ENCODE measurements at places on chromosomes 6 and 20.

DNA sequence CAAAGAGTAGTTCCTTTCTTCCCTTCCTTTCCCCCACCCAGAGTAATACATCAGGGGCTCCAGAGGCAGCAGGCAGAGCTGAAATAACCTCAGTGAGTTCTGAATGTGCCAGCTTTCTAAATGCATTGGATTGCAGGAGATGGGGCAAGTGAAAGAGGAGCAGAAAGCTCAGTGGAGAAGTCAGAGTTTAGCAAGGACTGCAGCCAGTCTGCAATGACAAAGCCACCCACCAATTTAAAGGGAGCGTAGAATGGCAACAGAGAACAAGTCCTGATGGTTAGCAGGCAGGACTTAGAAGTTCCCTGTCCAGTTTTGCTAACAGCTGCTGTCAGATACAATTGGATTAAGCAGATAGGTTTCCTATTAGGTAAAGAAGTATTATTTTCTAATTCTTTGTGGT lies 203.4 kb upstream of the RIN2 start:
- no peak for DNase-seq

DNA sequence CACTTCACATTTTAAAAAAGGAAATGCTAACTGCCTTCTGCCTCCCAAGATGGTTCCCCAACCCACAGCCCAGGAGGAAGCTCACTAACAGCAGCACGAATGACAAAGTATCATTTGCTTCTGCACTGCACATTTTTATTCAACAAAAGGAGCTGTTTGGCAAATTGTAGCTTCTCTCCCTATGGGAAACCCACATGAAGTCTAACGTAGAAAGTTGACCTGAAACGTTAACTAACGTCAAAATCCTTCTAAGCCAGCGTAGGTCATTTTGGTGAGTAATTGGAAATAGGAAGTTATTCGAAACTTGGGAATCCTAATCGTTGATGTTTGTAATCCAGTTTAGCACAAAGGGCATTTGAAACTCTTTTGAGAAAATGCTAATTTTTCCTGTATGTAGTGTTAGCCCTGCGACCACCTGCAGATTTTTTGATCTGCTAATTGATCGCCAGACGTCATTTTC lies 2.9 kb downstream of the SALL4 start:
- no peak for DNase-seq

GRCh38 chr6:31651602-31652191 lies 764 bp downstream of the BAG6 start:
- DNase-seq: peak; percentile 55

DNA sequence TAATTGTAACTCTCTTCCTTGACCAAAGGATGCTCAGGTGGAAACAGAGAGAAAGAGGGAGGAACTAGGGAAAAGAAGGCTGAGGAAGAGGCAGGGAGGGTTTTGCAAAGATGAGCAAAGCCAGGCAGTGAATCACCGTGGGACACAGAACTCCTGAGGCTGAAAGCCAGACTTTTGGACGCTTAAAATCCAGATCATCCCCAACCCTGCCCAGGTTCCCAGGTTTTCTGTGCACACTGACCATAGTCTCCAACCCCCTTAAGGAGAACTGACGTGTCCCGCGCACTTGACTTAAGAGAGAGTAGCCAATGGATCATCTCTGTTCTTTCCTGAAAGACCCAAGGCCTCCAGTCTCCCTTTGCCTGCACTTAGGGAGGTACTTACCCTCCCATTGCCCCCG lies 75.3 kb downstream of the LRFN2 start:
- no peak for DNase-seq
